Right lobe of liver (tissue), 6 donors: ENCODE measurements at places on chromosomes 7 and 10. TPM values are rescaled to one million over a fixed set of nuclear protein-coding genes. Genes with fewer than 3 reads are reported as not detected.

DNA sequence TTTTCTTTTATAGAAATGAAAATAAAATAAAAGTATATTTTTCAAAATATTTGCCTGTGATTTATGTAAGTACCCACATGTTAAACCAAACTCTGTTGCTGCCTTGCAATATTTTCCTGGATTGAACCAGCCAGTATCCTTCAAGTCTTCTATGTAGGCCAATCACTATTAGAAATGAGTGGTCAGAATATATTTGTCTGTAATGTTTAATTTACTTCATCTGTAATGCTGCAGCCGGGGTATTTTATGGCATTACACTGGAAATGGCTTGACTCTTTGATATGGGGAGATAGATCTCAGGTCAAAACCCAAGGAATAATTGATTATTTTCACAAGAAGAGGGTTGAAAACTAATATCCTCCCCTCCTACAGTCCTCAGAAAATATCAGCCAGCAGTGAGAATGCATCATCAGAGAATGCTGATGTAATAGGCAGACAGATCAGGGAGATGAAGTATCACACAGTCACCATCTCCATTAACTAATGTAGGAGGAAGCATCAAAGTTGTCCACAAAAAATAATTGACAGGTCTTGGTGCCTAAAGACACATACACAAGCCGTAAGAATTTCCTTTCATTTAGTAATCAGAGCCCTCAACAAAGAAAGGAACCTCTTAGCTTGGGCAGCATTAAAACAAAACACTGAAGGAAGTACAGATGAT is 82.5 kb downstream of the VWDE start:
- H3K27me3 ChIP-seq, result no peaks in the 10 kb centered on the region
- DNase-seq, result no peak
- H3K4me1 ChIP-seq, result no peaks in the 10 kb centered on the region
- H3K27ac ChIP-seq, result no peak overlapping the region
- no peak overlapping the region for H3K4me3 ChIP-seq

GRCh38 chr7:84502239-84502638 is 307.6 kb upstream of the SEMA3A start:
- no peaks in the 10 kb centered on the region for H3K4me1 ChIP-seq
- no peaks in the 10 kb centered on the region for H3K36me3 ChIP-seq
- no peaks in the 10 kb centered on the region for H3K27me3 ChIP-seq

- no peak for DNase-seq
- no peak overlapping the region for H3K27ac ChIP-seq
- H3K4me3 ChIP-seq, result no peak overlapping the region
- H3K36me3 ChIP-seq, result no peaks in the 10 kb centered on the region
- H3K4me1 ChIP-seq, result peaks cover 29% of the 10 kb centered on the region
- no peaks in the 10 kb centered on the region for H3K27me3 ChIP-seq
These were observed 2.6 kb downstream of the MDH2 start for GRCh38 chr7:76050545-76050944.

- no peak overlapping the region for H3K27ac ChIP-seq
- H3K36me3 ChIP-seq, result no peaks in the 10 kb centered on the region
- DNase-seq, result no peak
These were observed 62.7 kb upstream of the CREB5 start for GRCh38 chr7:28349637-28350036.

DNA sequence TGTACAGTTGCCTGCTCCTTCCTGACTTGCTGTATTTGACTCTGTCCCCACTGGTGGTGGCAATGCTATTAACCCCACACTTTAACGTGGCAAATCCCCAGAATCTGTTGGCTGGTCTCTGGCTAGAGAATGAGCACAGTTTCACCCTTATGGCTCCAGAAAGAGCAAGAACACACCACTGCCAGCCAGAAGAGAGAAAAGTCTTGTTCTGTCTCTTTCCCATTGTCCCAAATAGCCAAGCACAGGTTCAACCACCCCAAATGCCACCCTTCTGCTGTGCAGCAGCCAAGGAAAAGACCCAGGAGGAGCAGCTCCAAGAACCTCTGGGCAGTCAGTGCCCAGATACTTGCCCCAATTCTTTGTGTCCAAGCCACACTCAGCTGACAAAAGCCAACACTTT is 11.3 kb downstream of the SLC16A9 start:
- H3K36me3 ChIP-seq, result no peaks in the 10 kb centered on the region
- H3K4me1 ChIP-seq, result no peaks in the 10 kb centered on the region
- DNase-seq, result no peak
- no peak overlapping the region for H3K4me3 ChIP-seq

DNA sequence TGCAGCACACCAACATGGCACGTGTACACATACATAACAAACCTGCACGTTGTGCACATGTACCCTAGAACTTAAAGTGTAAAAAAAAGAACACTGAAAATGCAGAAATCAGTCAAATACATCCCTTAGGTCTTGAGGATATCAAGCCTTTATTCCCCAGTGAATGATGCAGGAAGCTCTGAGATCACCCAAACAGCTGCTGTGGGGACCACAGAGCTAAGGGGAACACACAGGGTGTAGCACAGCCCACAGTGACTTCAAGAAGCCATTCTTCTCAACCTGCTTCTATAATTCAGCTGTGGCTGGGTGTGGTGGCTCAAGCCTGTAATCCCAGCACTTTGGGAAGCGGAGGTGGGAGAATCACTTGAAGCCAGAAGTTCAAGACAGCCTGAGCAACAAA is 314.9 kb downstream of the CALN1 start:
- H3K4me1 ChIP-seq, result no peaks in the 10 kb centered on the region
- no peaks in the 10 kb centered on the region for H3K27me3 ChIP-seq
- no peak for DNase-seq
- H3K36me3 ChIP-seq, result no peaks in the 10 kb centered on the region

DNA sequence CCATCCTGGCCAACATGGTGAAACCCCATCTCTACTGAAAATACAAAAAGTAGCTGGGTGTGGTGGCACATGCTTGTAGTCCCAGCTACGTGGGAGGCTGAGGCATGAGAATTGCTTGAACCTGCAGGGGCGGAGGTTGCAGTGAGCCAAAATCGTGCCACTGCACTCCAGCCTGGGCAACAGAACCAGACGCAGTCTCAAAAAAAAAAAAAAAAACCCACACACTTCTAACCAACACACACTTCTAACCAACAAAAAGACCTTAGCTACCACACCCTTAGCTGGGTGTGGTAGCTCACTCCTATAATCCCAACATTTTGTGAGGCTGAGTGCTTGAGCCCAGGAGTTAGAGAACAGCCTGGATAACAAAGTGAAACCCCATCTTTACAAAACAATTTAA is 33.9 kb upstream of the SPOCK2 start:
- no peak overlapping the region for H3K27ac ChIP-seq
- H3K4me3 ChIP-seq, result no peak overlapping the region
- no peaks in the 10 kb centered on the region for H3K36me3 ChIP-seq
- no peaks in the 10 kb centered on the region for H3K4me1 ChIP-seq
- DNase-seq, result no peak

GRCh38 chr10:5684971-5685763 is 529 bp downstream of the TASOR2 start:
- H3K4me3 ChIP-seq, result peak overlapping the region; percentile 90
- no peaks in the 10 kb centered on the region for H3K36me3 ChIP-seq
- H3K27me3 ChIP-seq, result no peaks in the 10 kb centered on the region
- DNase-seq, result peak; percentile 72

GRCh38 chr7:49885593-49886285 is 112.3 kb downstream of the VWC2 start:
- no peak overlapping the region for H3K27ac ChIP-seq
- no peaks in the 10 kb centered on the region for H3K27me3 ChIP-seq
- no peaks in the 10 kb centered on the region for H3K4me1 ChIP-seq
- no peak overlapping the region for H3K4me3 ChIP-seq
- no peak for DNase-seq

- DNase-seq, result no peak
- no peak overlapping the region for H3K4me3 ChIP-seq
- no peaks in the 10 kb centered on the region for H3K36me3 ChIP-seq
- no peak overlapping the region for H3K27ac ChIP-seq
These were observed 16.6 kb upstream of the FAM170B start for GRCh38 chr10:49150426-49150825.

- no peaks in the 10 kb centered on the region for H3K27me3 ChIP-seq
- DNase-seq, result peak; percentile 50
- no peak overlapping the region for H3K27ac ChIP-seq
- H3K4me1 ChIP-seq, result peaks cover 9% of the 10 kb centered on the region
- no peak overlapping the region for H3K4me3 ChIP-seq
These were observed 517.4 kb downstream of the CCSER2 start for GRCh38 chr10:84845628-84846261.

- DNase-seq, result peak; percentile 58
- peak overlapping the region; percentile 92 for H3K27ac ChIP-seq
- H3K27me3 ChIP-seq, result no peaks in the 10 kb centered on the region
These were observed 676 bp downstream of the TCAF1 start for GRCh38 chr7:143901332-143901667.

DNA sequence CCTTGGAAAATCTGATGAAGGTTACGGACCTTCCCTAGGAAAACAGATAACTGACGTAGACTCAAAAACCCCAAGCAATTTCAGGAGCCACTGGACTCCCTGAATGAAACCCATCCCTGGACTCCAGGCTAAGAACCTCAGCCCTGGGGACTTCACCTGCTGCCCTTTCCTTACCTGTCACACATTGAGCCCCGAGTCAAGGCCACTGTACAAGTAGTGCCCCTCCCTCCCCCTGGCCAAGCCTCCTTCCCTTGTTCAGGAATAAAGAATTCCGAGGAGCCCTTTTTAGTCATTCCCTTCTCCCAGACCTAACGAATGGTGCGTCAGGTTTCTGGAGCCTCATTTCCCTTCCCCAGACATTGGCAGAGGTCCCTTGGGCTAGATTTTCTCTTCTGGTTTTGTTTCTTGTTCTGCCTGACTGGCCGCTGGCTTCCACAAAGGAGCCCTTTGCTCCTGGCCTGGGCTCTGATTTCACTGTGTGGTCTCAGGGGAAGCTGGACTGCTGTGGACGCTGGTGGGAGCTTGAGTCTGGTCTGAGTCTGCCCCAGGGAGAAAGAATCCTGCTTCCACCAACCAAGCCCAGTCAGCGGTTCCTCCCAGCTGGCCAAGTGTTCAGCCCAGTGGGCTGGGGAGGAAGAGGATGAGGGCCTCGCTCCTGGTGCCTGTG is 31.7 kb downstream of the ZNF775 start:
- H3K36me3 ChIP-seq, result no peaks in the 10 kb centered on the region
- H3K27ac ChIP-seq, result no peak overlapping the region
- H3K27me3 ChIP-seq, result no peaks in the 10 kb centered on the region
- H3K4me1 ChIP-seq, result peaks cover 2% of the 10 kb centered on the region
- H3K4me3 ChIP-seq, result no peak overlapping the region
- DNase-seq, result no peak

- H3K27ac ChIP-seq, result no peak overlapping the region
- H3K4me3 ChIP-seq, result no peak overlapping the region
- H3K36me3 ChIP-seq, result no peaks in the 10 kb centered on the region
- no peaks in the 10 kb centered on the region for H3K4me1 ChIP-seq
- no peak for DNase-seq
- H3K27me3 ChIP-seq, result no peaks in the 10 kb centered on the region
These were observed 11.7 kb upstream of the PRDX3 start for GRCh38 chr10:119190353-119190752.

GRCh38 chr10:50407076-50407801 is 155.9 kb upstream of the ASAH2 start:
- no peak for DNase-seq
- no peak overlapping the region for H3K27ac ChIP-seq
- no peak overlapping the region for H3K4me3 ChIP-seq
- H3K27me3 ChIP-seq, result no peaks in the 10 kb centered on the region
- no peaks in the 10 kb centered on the region for H3K36me3 ChIP-seq

DNA sequence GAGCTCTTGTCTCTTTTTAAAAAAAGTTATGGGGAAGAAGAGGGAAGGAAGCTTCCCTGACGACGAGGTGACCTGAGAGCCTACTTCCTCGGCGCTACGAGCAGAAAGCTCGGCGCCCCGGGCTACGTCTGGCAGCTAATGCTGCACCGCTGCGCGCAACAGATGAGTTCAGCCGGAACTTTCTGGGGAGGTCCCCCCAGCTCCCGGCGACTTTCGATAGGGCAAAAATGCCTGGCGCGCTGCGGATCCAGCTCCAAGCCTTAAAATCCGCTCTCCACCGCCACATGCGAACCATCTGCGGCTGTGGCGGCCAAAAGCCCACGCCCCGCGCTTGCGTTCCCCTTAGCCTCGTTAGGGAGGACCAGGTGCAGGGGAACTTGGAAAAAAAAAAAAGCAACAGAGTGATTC is 621 bp downstream of the P4HA1 start:
- H3K4me1 ChIP-seq, result no peaks in the 10 kb centered on the region
- H3K27me3 ChIP-seq, result no peaks in the 10 kb centered on the region
- H3K4me3 ChIP-seq, result peak overlapping the region; percentile 93
- DNase-seq, result peak; percentile 80

DNA sequence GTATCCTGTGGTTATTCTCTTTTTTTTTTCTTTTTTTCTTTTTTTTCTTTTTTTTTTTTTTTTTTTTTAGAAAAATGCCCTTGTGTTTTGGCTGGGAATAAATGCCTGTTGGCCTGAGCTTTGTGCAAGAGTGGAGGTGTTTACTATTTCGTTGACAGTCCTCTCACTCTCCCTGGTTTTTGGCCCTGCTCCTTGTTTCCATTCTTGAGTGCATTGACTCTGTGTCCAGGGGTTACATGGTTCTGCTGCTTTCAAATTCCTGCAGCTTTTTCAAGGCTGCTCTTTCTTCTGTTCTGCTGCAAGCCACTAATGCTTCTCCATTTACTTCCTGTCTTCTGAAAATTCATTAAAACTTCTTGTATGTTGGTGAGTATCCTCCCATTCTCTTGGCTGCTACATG is 59.7 kb upstream of the TBX20 start:
- no peak overlapping the region for H3K4me3 ChIP-seq
- no peaks in the 10 kb centered on the region for H3K27me3 ChIP-seq
- DNase-seq, result no peak
- no peaks in the 10 kb centered on the region for H3K36me3 ChIP-seq

DNA sequence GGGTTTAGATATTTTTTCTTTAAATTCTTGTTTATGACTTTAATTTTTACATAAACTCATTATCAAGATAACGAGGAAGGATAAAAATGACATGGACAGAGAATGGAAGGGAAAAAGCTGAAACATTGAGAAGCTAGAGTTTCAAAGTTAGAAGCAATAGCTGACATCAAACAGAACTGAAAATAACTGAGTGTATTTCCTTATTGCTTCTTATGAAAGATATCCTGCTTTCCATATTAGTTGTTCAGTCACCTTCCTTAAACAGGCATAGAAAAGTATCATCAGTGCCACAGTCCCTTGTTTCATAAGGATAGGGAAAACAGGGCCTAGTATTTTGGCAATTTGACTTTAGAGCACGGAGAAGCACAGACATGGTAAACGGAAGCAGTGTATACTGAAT is 460.5 kb upstream of the GHITM start:
- DNase-seq, result no peak
- H3K36me3 ChIP-seq, result no peaks in the 10 kb centered on the region
- H3K4me1 ChIP-seq, result no peaks in the 10 kb centered on the region
- no peak overlapping the region for H3K27ac ChIP-seq
- H3K4me3 ChIP-seq, result no peak overlapping the region

- no peak overlapping the region for H3K4me3 ChIP-seq
- DNase-seq, result no peak
- no peaks in the 10 kb centered on the region for H3K4me1 ChIP-seq
- no peaks in the 10 kb centered on the region for H3K27me3 ChIP-seq
- H3K36me3 ChIP-seq, result no peaks in the 10 kb centered on the region
- no peak overlapping the region for H3K27ac ChIP-seq
These were observed 462.8 kb upstream of the ZWINT start for GRCh38 chr10:56823849-56824248.

The CALY gene
- not detected for total RNA-seq

The ARMC3 gene
- not detected for total RNA-seq

The NRCAM gene
- total RNA-seq, result 0.31 TPM

The CYP3A7 gene
- total RNA-seq, result 454 TPM

The RBP4 gene
- total RNA-seq, result 8,539 TPM

The GRM3 gene
- 0.12 TPM for total RNA-seq
